ENCODE measurements at places on chromosomes 7 and 10.
A peak's percentile ranks its signal among the peaks of the same experiment; 100 is the strongest.

GRCh38 chr10:19983880-19984565, 167.8 kb downstream of the PLXDC2 start:
- DNase-seq: peak; percentile 44

GRCh38 chr7:30682212-30683083, at the start of gene CRHR2:
Gene CRHR2, minus strand, starts transcription at chr7:30682456. Its CDS starts 176 bp downstream, at chr7:30682280.
- no peak for DNase-seq

DNA sequence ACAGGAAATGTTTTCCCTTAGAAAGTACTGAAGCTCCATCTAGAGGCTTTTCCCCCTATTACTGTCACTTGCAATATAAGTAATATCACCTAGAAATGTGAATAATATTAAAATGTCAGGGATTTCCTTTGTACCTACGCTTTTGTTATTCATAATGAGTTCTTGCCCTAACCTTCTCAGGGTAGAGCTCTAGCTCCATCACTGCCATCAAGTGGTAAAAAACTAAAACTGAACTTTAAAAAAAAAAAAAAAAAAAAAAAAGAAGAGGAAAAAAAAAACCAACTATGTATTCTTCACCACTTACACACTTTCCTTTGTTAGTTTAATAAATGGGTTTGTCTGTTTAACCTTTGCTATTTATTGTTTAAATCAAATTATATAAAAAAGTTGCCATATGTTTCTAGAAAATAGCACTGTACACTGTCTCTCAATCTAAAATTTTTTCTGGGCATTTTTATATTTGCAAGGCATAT, 49.9 kb downstream of the DNAJC1 start:
- DNase-seq: peak; percentile 51

GRCh38 chr10:69893271-69893900, 91.7 kb downstream of the COL13A1 start:
- no peak for DNase-seq

GRCh38 chr10:78203915-78204818, 170.5 kb downstream of the RPS24 start:
- peak; percentile 44 for DNase-seq

- DNase-seq: no peak
These were observed 241.5 kb downstream of the WDR37 start for GRCh38 chr10:1297566-1298301.

DNA sequence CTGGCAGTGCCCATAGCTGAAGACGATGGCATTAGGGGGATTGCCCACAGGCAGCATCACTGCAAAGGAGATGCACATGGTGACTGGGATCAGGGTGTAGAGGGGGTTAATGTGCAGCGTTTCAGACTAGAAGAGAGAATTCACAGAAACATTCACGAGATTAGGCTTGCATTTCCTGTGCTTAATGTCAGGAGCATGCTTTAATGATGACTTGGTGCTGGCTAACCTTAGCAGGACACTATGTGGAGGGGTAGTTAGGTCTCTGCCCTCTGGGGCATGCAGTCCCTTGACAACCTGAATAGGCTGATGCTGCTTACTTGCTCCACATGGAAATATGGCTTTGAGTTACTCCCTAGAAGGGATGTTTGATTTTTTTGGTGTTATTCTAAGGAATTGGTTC, 21.8 kb downstream of the STMP1 start:
- DNase-seq: no peak

DNA sequence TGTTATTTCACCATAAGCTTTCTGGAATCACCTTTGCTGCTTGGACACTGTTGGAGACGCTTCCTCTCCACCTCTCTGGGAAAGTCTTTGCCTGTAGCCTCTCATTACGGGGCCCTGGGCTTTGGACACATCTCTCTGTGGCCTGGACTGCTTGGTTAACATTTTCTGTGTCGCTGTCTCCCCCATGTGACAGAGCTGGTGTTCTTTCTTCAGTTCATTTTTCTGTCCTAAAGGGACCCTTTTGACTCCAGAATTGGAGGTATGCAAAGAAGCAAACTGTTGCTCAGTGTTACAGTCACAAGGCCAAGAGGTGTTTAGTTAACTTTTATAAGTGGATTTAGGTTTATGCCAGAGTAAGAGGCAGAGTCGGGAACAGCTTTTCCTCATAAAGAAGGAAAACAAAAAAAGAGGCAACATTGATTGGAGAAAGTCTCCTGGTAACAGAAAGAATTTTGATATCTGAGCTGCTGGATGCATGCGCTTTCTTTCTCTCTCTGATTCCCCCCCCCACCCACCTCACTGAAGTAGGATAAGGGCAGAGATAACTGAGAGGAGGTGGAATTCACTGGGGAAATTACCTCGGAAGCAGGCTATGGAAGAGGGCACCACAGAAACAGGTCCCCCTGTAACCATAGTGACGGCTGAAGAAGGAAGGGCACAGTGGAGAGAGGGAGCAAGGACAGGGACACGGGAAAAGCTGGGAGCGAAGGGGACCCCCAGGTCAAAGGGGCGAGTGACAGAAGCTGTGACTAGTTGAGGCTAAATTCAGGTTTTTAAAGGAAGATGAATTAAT, 57.8 kb downstream of the LGI1 start:
- DNase-seq: no peak

DNA sequence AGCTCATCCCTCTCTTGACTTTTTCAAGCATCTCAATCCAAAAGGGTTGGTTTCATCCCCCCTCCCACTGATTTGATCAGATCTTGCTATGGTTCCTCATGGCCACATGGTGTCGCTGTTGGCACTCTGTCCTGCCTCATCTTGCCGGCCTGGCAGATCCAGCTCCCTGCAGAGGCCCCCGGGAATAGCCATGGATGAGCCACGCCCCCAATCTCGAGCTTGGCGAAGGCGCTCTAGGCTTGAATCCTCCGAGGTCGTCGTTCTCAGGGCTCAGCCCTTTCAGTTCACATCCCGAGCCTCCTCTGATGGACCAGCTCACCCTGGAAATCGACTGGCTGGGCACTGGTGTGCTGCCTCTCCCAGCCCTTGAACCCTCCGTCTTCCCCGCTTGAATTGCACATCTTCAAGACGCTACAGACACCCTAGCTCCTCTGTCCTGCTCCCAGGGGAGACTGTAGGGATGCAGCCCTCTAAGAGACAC, 628.7 kb downstream of the TYW1 start:
- DNase-seq: peak; percentile 2

DNA sequence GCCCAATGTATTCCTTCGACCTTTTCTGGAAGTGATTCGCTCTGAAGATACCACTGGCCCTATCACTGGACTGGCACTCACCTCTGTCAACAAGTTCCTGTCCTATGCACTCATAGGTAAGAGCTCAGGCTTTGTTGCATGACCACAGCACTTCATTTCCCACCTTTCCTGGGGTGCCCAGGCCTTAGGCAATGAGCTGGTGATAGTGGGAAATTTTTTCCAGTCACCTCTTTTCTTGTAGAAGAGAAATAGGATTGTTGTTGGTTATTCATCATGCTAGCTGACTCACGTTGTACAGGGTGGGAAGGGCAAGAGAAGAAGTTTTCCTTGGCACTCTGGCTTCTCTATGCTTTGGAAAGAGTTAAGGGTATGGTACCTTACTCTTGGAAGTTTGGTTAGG, 51.4 kb upstream of the NFKB2 start:
- DNase-seq: no peak

DNA sequence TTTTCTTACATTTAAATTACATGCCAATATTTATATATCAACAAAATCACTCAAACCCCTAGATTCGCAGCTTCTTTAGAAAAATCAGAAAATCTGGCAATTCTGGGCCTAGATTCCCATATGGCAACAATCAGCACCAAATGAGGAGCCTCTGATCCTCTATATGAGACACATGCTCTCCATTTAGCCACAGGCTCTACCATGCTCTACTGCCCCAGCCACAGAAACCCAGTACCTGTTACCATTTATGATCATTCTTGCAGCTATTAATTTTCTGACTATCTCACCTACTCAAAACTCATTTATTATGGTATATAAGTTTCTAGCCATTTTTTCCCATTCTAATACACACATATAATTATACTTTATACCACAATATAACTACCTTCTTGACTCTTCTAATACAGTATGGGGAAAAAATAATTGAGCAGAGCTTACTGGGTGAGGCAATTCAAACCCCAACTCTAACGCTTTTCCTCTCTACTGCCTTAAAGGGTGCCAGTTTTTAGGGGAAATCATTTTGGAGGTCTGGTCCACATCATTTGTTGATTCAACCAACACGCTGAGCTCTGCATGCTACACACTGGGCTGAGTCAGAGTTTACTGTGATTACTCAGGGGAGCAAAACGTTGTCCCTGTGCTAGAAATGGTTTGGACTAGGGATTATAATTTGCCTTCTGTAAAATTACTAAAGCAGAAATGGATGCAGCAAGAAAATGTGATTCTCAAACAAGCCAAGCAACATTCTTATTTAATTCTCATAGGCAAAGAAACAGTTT, 11.6 kb downstream of the PDLIM1 start:
- DNase-seq: no peak

DNA sequence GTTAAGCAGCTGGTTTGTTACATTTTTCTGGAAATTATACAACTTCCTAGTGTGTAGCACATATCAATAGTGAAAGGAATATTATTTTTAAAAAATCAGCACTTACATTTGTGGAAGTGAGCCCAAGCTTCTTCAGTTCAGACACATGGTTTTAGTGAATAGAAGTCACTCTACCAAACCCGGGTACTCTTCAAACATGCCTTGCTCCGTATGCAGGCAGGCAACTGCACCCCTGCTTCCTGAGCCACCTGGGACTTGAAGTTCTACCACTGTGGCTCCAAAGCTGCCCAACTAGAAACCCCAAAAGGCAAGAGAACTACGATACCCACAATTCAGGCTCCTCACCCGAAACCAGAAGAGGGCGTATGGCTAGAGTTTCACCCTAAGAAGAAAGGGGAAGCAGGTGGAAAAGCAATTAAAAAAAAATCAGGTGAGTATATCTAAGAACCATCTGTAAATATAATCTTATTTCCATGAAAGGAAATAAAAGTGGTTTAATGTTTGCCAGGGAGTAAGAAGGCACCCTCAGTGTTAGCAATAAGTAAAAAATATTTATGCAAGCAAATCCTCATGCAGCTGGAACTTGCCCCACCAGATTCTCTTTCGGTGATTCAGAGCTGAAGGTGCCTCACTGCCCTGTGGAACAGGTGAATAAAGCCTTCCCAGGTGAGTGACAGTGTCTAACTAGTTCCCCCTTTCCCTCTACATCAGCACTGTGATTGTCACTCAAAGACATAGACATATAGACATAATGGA, at the start of gene MACC1:
TSS of gene MACC1 (minus strand) at position 192 of the 756 bp plus-strand sequence. CDS start 55,522 bp downstream, outside the sequence.
- peak; percentile 51 for DNase-seq

GRCh38 chr7:109158246-109158645, 588.6 kb downstream of the DNAJB9 start:
- no peak for DNase-seq

DNA sequence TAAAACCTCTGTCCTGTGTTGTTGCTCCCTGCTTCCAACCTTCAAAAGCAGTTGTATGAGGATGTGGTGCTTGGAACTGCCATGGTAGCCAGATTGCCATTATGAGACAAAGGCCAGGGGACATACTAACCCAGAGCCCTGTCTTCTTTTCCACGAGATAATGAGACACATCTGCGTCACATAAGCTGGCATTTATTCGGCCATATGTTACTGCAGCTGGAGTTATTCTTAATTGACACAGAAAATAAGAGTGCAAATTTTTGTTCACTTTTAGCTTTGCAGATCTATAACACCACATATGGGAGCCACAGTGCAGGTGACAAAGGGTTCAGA, 15.5 kb upstream of the PDLIM1 start:
- DNase-seq: no peak

DNA sequence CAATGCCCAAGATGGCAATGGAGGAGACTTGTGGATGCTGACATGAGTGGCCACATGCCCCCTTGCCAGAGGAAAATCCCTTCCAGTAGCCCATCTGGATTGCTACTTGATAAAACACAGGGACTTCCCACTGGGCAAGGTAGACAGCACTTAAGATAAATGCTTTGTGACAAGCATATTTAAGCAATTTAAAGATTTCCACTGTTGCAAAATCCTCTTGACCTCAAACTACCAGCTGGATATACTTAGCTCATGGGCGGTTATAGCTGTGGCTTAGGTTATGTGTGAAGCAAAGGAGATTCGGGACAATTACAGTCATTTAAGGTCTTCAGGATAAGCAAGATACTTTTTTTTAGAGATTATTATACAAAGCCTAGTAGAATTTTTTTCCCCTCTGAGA, 238.1 kb downstream of the BMPER start:
- no peak for DNase-seq

DNA sequence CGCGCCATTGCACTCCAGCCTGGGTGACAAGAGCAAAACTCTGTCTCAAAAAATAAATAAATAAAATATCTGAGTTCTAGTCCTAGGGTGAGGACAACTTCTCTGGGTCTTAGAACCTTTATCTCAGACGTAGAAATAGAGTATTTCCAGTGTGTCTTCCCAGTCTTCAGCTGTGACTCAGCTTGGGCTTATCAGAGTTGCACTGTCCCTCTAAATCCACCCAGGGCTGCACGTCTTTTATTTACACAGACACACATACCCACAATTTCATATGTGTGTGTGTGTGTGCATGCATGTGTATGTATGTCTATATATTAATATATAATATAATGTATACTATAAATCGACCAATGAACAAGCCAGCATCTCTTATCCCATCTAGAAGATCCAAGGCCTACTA, 13.0 kb upstream of the PDIA4 start:
- DNase-seq: no peak

- no peak for DNase-seq
These were observed 88.1 kb upstream of the PDCD4 start for GRCh38 chr10:110783509-110784107.

DNA sequence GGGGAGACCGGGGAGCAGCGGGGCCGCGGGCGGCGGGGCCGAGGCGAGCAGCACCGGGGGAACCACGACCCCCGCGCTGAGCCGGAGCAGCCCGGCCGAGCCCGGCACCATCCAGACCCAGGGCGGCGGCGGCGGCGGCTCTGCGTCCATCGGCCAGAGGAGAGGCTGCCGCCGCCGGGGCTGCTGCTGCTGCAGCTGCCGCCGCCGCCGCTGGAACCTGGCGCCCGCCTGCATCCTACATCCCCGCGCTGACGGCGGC, 190 bp downstream of the TCERG1L start:
- DNase-seq: no peak

- DNase-seq: no peak
These were observed 270.7 kb downstream of the BAMBI start for GRCh38 chr10:28948046-28948445.

DNA sequence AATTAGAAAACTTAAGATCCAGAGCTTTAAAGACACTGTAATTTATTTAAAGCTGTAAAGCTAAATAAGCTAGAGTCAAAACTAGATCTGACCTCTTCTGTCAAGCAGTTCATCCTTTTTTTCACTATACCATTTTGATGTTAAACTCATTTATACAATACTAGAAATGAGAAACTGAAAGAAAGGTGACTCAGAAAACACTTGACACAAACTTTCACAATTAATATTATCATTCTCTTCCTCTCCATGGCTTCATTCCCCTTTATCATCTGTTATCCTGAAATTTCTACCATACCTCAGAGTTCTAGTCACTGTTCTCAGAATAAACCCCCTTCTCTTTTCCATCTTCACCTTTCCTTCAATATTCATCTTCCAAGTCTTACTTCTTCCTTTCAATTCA, 1.3 kb downstream of the FIGNL1 start:
- DNase-seq: peak; percentile 26

GRCh38 chr10:78596556-78596955, 472.2 kb upstream of the ZMIZ1 start:
- DNase-seq: no peak

- no peak for DNase-seq
These were observed 8.4 kb downstream of the BAMBI start for GRCh38 chr10:28685717-28686116.
